ENCODE measurements at places on chromosomes 16 and 17.

DNA sequence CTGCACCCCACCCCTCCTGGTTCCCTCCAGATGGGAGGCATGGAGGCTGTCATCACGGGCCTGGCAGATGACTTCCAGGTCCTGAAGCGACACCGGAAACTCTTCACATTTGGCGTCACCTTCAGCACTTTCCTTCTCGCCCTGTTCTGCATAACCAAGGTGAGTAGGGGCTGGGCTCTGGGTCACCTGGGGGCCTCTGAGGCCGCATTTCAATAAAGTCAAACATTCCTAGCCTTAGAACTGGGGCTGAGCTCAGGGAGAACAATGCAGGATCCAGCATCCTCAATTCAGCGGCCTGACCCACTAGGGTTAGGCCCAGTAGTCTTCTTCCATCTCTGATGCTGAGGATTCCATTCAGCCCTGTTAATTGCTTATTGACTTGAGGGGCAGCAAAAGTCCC is 42.1 kb downstream of the SLC6A2 start:
- no peak for DNase-seq

DNA sequence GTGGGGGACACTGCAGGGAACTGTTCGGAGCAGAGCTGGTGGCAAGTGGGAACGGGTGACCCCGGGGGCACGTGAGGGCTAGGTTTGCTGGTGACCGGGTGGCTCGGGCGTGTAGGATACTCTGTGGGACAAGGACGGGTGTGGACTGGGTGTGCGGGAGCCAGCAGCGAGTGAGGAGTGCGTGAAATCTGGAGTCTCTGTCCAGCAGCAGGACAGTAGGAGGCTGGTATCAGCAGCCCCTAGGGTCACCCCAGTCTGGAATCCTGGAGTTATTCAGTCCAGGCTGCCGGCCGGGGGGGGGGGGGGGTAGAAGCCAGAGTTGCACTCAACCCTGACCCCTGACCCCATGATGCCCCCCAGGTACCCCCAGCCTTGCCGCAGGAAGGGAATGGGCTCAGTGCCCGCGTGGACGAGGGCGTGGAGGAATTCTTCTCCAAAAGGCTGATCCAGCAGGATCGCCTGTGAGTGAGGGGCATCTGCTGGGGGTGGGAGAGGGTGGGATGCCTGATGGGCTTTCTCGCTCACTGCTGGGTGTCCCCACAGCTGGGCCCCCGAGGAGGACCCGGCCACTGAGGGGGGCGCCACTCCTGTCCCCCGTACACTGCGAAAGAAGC is 6.2 kb downstream of the ACD start:
- no peak for DNase-seq

- no peak for DNase-seq
Measured at GRCh38 chr16:69688589-69688988, 37.8 kb downstream of the NQO1 start.

DNA sequence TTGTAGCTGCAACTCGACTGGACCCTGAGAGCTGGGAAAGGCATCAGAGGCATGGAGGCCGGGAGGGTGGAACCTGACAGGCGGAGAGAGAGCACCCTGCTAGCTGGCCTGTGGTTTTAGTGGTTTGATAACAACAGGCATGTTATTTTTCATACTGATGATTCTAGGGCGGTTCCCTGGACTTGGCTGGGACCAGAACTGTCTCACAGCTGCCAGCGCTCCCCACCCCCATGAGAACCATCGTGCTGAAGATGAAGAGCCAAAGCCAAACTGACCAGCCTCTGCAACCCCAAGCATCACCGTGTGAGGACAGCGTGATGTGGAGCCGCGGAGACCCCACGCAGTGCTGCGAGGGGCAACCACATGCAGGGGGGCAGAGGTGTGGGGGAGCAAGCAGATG is 28.5 kb downstream of the MXRA7 start:
- DNase-seq = no peak

DNA sequence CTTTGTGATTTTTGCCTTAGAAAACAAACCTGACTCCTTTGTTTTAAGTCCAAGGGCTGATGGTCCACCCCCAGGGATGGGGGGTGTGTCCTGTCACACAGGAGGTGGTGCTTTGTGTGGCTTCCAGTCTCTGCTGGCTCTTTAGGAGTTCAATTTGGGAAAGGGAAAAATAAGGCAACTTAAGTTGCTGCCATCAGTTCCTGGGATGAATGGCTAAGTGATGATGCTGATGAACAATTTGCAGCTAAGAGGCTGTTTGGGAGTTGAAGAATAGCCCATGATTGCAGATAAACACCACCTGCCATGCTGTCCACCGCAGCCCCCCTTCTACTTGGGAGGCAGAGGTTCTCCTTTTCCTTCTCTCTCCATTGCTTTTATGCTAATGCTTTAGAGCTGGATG is 40.2 kb downstream of the ARL4D start:
- DNase-seq = no peak

Measured in stimulated activated CD4-positive, alpha-beta T cell treated with anti-CD3 and anti-CD28 coated beads, Interleukin-12 subunit alpha, Interleukin-12 subunit beta, amount 100 ng/mL, for 4 hours (primary cell).